ENCODE measurements at places on chromosomes 1 and 21.

DNA sequence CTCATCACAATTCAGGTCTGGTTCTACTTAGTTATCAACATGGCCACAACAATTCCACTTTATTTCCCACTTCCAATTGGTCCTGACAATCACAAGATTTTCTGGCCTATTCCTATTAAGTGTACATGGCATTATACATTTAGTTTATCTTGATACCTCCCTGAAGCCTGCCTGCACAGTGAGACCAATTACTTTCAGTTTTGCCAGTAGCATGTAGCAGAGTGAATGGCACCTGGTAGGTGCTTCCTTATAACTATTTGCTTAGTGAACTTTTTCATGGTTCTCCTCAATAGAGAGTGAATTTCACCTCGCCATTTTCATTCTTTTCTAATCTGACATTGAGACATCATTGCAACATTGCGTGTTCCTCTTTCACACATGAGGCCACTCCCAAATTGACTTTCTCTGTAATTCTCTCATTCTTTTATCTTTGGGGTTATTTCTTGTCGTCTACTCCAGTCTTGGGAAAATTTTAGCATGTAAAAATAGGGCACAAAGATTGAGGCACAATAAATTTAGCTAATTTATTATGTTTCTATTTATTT, 124.3 kb downstream of the DISC1 start:
- no peak for DNase-seq

- no peak for DNase-seq
These were observed 1.2 kb upstream of the HPCAL4 start for GRCh38 chr1:39692152-39693074.

GRCh38 chr1:233730380-233730779, 116.5 kb downstream of the KCNK1 start:
- DNase-seq = no peak

- DNase-seq = no peak
These were observed 5.4 kb upstream of the SLC35D1 start for GRCh38 chr1:67059346-67059745.

GRCh38 chr1:54606096-54606989, 17.0 kb downstream of the FAM151A start:
- no peak for DNase-seq

- no peak for DNase-seq
These were observed 649.7 kb upstream of the NEGR1 start for GRCh38 chr1:72932025-72932424.
